ENCODE measurements at places on chromosomes 4 and X.

DNA sequence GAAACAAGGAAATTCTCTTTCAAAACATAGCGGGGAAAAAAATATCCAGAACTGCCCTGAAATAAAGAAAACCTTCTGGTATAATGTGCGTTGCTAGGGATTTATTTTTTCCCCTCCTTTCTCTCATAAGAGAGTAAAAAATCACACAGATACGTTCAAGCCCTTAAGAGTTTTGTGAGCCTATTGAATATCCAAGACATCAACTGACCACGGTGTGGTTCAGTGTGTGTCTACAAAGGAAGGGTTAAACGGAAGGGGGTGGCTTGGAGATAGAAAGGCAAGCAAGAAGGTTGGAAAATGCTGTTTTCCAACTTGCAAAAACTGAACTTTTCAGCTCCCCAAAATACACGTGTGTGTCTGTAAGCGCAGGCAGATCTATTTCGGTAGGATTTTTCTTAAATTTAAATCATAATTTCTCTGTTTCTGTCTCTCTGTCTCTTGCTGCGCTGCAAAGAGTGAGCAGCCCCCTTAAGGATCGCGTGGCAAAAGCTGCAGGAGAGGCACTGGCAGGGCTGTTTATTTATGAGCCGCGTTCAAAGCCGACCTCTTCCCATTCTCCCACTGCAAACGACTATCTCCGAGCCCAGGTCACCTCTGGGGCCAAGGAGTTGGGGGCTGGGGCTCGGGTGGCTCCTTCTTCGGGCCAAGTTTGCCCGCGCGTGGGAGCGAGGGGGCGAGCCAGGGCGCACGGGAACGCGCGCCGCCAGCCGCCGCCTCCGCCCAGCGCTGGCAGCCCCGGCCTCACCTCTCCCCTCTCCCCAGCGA is 492 bp upstream of the SLIT2 start:
- DNase-seq, result no peak

- no peak for DNase-seq
These were observed 25.0 kb upstream of the SPP1 start for GRCh38 chr4:87950493-87950892.

- no peak for DNase-seq
These were observed 525.4 kb upstream of the HS3ST1 start for GRCh38 chr4:11954093-11954492.

DNA sequence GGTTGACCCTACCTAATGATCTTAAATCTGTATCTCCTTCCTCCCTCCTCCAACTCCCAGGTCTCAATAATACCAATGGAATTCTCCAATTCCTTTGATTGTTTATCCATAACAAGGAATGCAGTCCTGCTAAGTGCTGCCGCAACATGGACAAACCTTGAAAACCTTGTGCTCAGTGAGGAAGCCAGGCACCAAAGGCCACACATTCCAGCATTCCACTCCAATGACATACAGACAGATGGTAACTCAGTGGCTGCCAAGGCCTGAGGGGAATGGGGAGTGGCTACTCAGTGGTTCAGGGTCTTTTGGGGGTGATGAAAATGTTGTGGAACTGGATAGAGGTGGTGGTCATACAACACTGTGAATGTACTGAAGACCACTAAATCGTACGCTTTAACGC is 10.4 kb downstream of the HAUS7 start:
- DNase-seq, result no peak

DNA sequence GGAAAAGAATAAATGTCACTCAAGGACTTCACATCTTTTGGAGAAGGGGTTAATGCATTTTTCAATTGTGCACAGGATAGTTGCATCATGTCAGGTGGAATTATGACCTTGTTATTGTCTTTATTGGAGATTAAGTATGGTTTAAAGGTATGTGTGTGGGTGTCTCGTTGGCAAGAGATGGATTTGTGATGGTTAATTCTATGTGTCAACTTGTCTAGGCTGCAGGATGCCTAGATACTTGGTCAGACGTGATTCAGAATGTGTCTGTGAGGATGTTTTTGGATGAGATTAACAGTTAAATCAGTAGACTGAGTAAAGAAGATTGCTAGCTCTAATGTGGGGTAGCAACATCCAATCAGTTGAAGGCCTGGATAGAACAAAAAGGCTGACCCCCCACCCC is 42.2 kb upstream of the HSD17B10 start:
- DNase-seq, result no peak

- DNase-seq, result no peak
These were observed 61.1 kb upstream of the RAB33B start for GRCh38 chr4:139392797-139393196.
